ENCODE measurements at places on chromosomes 16 and 17.

DNA sequence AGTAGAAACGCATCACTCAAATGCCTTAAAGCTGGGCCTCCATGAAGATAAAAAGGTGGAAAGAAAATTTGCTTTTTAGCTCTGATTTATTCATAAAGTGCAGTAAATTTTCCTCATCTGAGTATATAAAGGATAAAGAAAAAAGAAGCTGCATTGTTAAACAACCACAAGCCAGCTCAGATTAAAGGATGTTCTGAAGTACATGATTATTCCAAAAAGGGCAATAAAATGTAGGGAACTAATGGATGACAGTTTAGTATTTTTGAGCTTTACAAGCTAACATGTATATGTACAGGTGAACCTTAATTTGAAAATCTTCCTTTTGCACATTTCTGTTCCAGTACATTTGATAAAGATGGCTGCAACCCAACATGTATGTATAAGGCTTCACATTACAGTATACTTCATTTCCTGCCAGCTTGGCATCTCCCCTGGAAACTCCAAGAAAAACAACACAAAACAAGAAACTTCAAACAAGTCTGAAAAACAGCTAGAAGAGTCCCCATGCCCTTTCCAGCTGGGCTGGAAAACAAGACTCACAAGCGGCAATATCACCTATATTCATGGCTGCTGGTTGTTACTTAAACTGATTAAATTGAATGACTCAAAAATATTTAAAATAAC is 225.7 kb downstream of the CEP112 start:
- DNase-seq, result no peak

DNA sequence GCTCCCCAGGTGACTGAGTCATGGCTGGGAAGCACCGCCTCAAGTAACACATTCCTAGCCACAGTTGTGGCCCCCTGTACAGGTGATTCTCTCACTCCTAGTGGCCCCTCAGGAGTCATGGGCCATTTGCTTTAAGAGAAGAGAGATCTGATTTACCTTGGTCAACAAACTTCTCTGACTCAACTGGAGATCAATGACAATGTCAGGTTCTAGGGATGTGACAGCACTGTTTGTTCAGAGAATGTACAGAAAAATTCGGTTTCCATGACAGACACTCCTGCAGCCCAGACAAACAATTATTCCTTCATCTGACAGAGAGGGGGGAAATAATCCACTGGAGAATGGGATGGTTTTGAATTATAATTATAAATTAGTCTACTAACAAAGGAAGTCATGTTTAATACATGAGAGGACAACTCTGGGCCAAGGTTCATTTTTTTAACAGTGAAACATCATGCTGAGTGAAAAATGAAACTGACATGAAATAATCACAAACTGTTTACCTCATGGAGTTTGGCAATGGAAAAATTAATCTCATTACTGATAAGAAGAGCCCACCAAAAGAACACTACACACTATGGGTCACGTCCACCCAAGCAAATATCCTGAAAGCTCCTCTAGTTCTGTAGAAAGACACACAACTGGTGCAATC is 9.7 kb downstream of the ERN1 start:
- DNase-seq, result no peak

- DNase-seq, result peak; percentile 96
These were observed 88.5 kb downstream of the ANKRD11 start for GRCh38 chr16:89401641-89402445.

DNA sequence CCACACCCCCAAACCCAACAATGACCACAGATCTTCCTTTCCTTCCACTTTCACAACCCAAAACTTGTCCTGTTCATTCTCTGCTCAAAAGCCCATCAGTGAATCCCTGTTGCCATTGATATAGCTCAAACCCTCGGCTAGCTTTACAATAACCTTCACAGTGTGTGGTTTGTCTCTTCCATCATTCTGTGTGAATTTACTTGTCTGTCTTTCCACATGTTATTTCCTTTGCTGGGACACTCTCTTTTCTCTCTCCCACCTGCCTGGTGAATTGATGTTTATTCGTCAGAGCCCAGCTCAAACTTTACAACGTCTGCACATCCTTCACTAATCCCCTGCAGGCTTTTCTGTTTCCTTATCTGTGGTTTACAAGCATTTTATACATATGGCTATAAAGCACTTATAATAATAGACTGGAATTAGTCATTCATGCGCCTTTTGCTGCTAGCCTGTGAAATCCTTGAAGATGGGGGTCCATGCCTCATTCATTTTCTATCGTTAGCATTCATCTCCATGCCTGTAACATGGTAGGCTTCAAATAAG is 114.4 kb downstream of the CDH13 start:
- no peak for DNase-seq

Measured in fibroblast of mammary gland (primary cell).